ENCODE measurements at places on chromosomes 12 and 14. TPM values are rescaled to one million over a fixed set of nuclear protein-coding genes. Genes with fewer than 3 reads are reported as not detected.

Gene SGPP1
- 21.3 TPM for total RNA-seq

Gene WNT5B
- 3.6 TPM for total RNA-seq

Gene KCNA1
- total RNA-seq: 2.2 TPM

Gene SLC7A7
- 57.7 TPM for total RNA-seq

Gene PRH1
- total RNA-seq: 38.0 TPM

Gene SLCO1C1
- 2.5 TPM for total RNA-seq

Gene NELL2
- total RNA-seq: 22.9 TPM

Gene PRDM4
- 29.9 TPM for total RNA-seq

Gene RBP5
- total RNA-seq: 1.0 TPM

Gene FLRT2
- total RNA-seq: 17.2 TPM

Gene NT5DC3
- 4.1 TPM for total RNA-seq

Gene KCNMB4
- 4.4 TPM for total RNA-seq

Gene CDKN1B
- 19.3 TPM for total RNA-seq

Gene GDF3
- not detected for total RNA-seq

Gene EIF2S1
- 73.9 TPM for total RNA-seq

Gene REM2
- total RNA-seq: 0.24 TPM

Gene CRACR2A
- total RNA-seq: 6.5 TPM

Gene CACNA1C
- total RNA-seq: 4.4 TPM

Gene DPPA3
- total RNA-seq: not detected
